Left lobe of liver (tissue), 2 donors: ENCODE measurements at places on chromosomes 16 and 17.

DNA sequence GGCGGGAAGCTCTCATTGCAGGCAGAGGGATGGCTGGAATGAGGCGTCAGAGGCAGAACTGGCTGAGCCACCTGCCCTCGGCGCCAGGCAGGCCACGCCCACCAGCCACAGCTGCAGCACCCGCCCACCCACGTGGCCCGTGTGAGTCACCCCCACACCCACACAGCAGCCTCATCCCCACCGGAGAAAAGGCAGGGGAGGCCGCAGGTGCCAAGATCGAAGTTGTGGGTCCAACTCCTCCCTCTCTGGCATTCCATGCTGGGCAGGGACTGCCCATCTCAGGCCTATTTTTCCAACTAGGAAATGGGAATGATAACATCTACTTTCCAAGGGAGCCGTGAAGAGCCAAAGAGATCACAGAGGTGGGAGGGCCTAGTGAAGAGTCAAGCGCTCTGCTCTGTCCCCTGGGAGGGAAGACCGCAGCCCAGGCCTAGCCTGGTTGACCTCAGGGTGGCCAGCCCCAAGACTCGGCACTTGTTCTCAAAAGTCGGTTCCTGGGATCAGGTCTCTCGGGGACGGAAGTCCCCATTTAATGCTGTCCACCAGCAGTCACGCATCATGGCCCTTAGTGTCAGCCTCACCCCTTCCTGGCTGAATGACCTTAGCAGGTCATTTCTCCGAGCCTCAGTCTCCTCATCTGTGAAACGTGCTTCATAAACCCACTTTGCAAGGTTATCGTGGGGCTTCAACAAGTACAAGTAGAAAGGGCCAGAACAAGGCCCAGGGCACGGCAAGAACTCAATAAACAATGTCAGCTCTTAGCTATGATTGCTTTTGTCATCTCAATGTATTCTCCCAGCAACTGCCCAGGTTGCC, at the start of gene TRPV3:
Gene TRPV3, minus strand, starts transcription at position 45 of the 816 bp plus-strand sequence. CDS start 2,962 bp downstream, outside the sequence.
- peak; percentile 60 for DNase-seq

DNA sequence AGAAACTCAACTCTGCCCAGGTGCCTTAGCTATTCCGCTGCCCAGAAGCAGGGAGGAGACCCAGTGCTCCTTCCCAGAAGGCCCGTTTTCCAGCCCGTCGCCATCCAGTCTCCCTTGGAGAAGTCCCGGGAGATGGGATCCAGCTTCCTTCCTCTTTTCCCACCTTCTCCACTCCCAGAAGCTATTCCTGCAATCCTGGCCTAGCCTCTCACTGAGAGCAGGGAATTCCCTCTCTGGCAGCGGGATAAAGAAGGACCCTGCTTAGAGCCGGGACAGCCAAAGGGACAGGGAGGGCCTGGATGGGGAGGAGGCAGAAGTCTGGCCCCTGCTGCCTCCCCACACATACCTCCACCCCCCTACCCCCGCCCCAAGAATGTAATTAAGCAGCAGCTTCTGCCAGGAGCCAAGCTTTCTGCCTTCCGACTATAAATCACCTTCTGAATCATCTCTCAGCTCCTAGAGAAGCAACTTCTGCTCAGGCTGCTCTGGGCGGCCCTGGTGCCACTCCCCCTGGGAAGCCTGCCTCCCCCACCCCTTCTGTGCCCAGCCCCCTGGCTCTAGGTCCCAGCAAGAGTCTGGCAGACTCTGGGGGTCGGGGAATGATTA, 6.4 kb downstream of the WNT3 start:
- DNase-seq = no peak

- DNase-seq = no peak
Observed at GRCh38 chr17:82055965-82056728, 4.4 kb downstream of the GPS1 start.

GRCh38 chr16:73179705-73180331, 131.9 kb upstream of the ZFHX3 start:
- no peak for DNase-seq

- peak; percentile 79 for DNase-seq
Observed at GRCh38 chr16:67928561-67929364, 2.9 kb downstream of the CTRL start.

DNA sequence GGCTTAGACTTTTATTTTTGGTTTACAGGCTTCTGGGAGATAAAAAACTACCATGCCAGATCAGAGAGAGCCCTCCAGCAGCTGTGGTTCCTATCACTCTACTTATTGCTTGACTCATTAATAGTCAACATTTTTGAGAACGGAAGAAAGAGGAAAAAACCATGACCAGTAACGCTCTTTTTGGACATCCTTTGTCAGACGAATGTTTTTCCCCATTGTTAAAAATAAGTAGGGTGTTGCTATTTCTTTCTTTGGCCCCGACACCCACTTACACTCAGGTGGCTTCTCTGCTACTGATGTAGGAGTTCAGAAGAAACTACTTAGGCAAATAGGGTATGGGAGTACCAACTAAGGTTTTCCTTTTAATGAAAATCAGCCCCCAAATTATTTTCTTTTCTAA, 27.5 kb downstream of the TVP23A start:
- DNase-seq = no peak

- no peak for DNase-seq
Observed at GRCh38 chr16:52422307-52422706, 124.6 kb downstream of the TOX3 start.

- DNase-seq = no peak
Observed at GRCh38 chr16:56475201-56475600, 23.8 kb downstream of the OGFOD1 start.

DNA sequence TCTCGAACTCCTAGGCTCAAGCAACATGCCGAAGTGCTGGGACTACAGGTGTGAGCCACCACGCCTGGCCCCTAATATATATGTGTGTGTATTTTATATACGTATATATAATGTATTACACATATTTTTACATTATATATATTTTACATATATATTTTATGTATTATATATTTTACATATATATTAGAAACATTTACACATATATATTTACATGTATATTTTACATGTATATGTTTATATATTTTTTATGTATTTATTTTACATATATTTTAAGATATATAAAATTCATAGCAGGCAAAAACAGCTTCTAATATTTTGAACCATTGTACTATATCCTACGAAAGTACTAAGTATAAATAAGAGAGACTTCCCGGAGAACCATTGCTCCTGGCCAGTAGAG, 455.1 kb downstream of the XYLT1 start:
- DNase-seq = no peak

- no peak for DNase-seq
Observed at GRCh38 chr17:1966274-1967086, 58.7 kb downstream of the RTN4RL1 start.

- DNase-seq = no peak
Observed at GRCh38 chr17:33366960-33367359, 73.9 kb upstream of the ASIC2 start.

- no peak for DNase-seq
Observed at GRCh38 chr17:82416771-82417170, 1.4 kb upstream of the HEXD start.

- no peak for DNase-seq
Observed at GRCh38 chr17:60508384-60508980, 17.6 kb downstream of the APPBP2 start.

- no peak for DNase-seq
Observed at GRCh38 chr16:88777471-88778270, 7.3 kb downstream of the PIEZO1 start.

DNA sequence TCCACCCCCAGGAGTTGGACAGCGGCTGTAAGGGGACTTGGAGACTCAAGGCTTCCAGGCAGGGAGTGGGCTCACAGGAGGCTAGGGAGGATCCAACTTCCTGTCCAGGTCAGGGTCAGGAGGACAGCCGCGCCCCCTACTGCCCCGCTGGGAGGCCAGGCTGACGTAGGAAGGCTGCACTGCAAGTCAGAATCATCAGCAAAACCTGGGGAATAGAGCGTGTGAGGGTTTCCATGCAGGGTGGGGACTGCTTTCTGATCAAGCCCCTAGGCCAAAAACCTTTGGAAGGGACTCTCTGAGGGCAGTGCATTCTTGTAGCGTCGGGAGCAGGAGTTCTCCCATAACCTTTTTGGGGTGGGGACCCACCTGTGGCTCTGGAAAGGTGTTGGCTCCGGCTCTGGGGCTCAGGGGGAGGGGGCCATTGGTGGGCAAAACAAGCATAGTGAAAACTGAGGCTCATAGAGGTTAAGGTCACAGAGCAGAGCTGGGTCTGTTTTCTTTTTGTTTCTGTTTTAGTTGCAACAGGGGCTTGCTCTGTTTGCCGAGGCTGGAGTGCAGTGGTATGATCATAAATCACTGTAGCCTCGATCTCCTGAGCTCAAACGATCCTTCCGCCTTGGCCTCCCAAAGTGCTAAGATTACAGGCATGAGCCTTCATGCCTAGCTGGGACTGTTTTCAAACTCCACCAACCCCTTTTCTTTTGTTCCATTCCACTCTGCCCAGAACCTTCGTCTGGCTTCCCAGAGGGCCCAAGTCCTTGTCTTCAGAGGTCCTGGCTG, 22.1 kb downstream of the RAI1 start:
- no peak for DNase-seq
